ENCODE measurements at places on chromosomes 16 and 17.

- DNase-seq, result no peak
Measured at GRCh38 chr17:33968350-33969044, 286.6 kb upstream of the CCL2 start.

- no peak for DNase-seq
Measured at GRCh38 chr17:74779948-74780400, 3.8 kb upstream of the NAT9 start.

- no peak for DNase-seq
Measured at GRCh38 chr16:2924901-2925755, 13.4 kb downstream of the FLYWCH1 start.

DNA sequence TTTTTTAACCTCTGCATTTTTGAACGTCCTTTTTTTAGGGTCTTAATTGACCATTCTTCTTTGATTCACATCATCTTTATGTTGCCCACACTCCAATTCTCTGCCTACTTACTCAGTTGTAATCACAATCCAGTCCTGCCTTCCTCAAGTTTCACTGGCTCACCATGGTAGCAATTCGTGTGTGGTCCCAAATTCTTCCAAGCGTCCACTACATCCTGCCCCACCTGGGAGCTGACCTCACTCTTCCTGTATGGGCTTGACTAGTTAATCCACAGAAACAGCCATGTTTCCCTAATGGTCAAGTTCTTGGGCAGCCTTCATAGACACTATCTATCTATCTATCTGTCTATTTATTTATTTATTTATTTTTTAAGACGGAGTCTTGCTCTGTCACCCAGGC, 7.1 kb downstream of the TLCD2 start:
- DNase-seq, result no peak

DNA sequence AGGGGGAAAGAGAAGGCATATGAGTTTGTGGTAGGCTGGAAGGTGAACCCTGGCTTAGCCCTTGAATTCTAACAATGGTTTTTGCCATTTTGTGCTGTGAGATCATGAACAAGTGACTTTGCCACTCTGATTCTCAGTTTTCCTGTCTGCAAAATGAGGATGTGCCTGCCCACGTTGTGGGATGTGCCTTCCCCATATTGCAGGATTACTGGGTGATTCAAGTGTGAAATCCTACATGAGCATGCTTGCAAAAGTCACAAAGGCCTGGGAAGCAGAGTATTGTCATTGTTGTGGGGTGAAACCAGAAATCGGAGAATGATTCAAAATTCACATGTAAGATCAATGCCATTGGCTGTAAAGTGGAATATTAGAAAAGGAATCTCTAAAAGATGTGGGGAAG, 28.6 kb upstream of the TVP23A start:
- DNase-seq, result no peak

Data from foreskin melanocyte (primary cell).